Glutamatergic neuron (in vitro differentiated cells): ENCODE measurements at places on chromosomes 2 and 18. TPM values are rescaled to one million over a fixed set of nuclear protein-coding genes. Genes with fewer than 3 reads are reported as not detected.
A peak's percentile ranks its signal among the peaks of the same experiment; 100 is the strongest.

DNA sequence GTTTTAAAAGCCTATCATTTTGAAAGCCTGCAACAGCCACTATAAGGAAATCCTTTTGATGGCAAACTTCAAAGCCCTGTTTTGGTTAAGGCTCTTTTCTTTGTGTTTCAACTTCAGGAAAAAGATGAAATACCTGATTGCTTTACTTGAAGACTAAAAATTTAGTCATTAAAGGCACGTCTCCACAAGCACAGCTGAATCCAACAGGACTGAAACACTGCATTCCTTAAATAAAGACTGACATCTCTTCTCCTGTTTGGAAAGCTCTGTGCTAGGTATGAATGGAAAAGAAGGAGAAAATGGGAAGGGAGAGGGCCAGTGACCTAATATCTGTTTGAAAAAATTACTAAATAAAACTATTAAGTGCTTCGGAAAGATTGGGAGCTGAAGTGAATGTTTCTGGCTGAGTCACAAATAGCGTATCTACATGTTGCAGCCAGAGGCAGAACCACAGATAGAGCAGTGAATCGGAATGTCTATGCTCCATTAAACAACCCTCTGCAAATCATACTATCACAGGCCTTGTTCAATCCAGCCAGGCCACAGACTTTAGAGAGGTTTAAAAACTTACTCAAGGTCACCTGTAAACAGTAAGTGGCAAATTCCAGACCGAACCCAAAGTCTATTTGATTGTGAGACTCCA, 21.1 kb upstream of the RALBP1 start:
- no peak overlapping the region for H3K27ac ChIP-seq
- peaks cover 12% of the 10 kb centered on the region for H3K36me3 ChIP-seq
- no peak for DNase-seq
- H3K4me1 ChIP-seq = peaks cover 4% of the 10 kb centered on the region

- H3K27me3 ChIP-seq = no peaks in the 10 kb centered on the region
- no peaks in the 10 kb centered on the region for H3K4me1 ChIP-seq
- no peak for DNase-seq
- peaks cover 4% of the 10 kb centered on the region for H3K36me3 ChIP-seq
- no peak overlapping the region for H3K27ac ChIP-seq
Measured at GRCh38 chr2:1393321-1393720, 19.9 kb upstream of the TPO start.

DNA sequence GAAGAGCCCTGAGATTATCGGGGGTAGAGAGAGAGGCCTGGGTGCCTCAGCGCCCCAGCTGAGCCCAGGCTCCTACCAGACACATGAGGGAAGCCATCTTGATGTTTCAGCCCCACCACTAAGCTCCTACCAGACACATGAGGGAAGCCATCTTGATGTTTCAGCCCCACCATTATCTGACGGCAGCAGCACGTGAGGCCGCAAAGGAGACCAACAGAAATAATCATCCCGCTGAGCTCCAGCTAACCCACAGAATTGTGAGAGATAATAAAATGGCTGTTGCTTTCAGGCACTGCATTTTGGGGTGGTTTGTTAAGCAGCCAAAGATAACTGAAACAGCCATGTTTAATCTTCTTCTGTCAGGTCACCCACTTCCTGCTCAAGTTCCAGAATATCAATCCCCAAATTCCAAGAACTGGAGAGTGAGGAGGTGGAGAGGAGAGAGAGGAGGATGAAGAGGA, 29.3 kb upstream of the SOS1 start:
- DNase-seq = no peak
- no peaks in the 10 kb centered on the region for H3K36me3 ChIP-seq
- H3K27me3 ChIP-seq = no peaks in the 10 kb centered on the region
- H3K4me3 ChIP-seq = no peak overlapping the region
- H3K4me1 ChIP-seq = no peaks in the 10 kb centered on the region

DNA sequence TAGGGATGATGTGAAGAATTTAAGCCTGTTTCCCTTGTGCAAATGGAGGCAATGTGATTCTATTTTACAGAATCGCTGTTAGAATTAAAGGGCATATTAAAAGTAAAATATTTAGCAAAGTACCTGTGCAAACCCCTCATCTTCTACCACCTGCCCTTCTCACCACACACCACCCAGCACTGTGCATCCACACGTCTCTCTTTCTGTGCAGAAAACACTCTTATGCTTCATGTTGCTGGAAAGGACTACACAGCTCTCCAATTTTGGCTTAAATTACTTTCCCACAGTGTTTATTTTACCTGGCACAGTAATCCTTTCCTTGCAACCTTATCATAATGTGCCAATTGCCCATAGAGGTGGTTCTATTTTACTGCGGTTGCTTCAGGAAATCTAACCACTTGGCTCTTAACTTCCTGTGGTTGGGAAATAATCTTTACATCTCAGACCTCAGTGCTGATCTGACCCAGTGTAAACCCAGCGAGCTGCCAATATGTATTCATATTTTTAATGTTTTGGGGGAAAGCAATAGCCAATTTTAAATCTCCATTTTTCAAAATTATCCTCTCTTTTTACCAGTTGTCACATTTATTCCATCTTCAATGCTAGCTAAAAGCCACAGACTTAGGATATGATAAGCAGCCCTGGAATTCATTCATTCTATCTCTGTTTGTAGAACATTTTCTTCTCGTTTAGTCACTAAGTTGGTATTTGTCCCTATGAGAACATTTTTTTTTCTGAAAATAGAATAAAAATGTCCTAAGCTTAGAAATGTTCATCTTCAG, 250.9 kb downstream of the DSEL start:
- H3K36me3 ChIP-seq = no peaks in the 10 kb centered on the region
- no peak overlapping the region for H3K27ac ChIP-seq
- no peaks in the 10 kb centered on the region for H3K4me1 ChIP-seq
- no peak for DNase-seq
- no peaks in the 10 kb centered on the region for H3K27me3 ChIP-seq

- H3K4me1 ChIP-seq = peaks cover 22% of the 10 kb centered on the region
- no peak for DNase-seq
- H3K27ac ChIP-seq = peak overlapping the region; percentile 3
- no peak overlapping the region for H3K4me3 ChIP-seq
- H3K27me3 ChIP-seq = no peaks in the 10 kb centered on the region
Measured at GRCh38 chr2:82896117-82896516, 1563.0 kb downstream of the SUCLG1 start.

DNA sequence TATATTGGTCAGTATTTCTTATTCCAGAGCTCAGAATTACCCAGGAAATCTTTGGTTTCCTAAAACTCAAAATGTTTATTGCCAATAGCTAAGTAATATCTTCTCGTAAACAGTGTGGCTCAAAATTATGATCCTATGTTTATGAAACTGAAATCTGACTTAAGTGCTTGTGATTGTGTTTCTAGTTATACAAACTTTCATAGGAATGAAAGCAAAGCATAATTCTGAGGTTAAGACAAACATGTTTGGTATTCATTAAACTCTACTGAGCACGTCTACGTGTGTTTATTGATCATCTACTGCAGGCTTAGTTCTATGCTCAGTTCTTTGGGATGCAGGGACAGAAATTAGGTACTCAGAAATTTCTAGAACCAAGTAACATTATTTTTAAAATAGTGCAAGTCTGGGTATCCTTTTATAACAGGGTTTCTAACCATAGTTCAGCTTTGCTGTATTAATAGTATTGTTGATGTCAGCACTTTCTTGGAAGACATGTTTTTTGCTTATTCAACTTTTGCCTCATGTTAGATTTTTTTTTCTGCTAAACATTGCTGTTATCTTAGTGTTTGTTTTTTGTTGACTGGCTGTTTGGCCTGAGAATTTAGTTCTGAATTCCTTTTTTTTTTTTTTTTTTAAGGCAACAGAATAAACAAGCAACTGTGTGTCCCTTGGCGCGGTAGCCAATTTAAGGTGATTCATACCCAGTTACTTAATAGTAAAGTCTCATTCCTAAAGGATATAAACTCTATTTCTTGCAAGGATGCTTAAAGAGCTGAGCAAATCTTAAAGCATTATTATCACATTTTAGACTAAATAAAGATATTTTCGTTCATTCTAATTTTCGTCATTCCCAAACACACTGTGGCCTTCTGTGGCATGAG, 31.3 kb downstream of the PTPRM start:
- no peak for DNase-seq
- no peaks in the 10 kb centered on the region for H3K36me3 ChIP-seq
- no peaks in the 10 kb centered on the region for H3K27me3 ChIP-seq
- no peak overlapping the region for H3K27ac ChIP-seq
- no peak overlapping the region for H3K4me3 ChIP-seq

GRCh38 chr2:119766944-119767343, 7.2 kb downstream of the PTPN4 start:
- H3K36me3 ChIP-seq = no peaks in the 10 kb centered on the region
- H3K4me1 ChIP-seq = peaks cover 38% of the 10 kb centered on the region

GRCh38 chr2:216090369-216090786, 8.7 kb downstream of the TMEM169 start:
- no peaks in the 10 kb centered on the region for H3K27me3 ChIP-seq
- H3K4me1 ChIP-seq = peaks cover 36% of the 10 kb centered on the region
- peak overlapping the region; percentile 8 for H3K27ac ChIP-seq
- peaks cover 18% of the 10 kb centered on the region for H3K36me3 ChIP-seq

- DNase-seq = no peak
- H3K4me3 ChIP-seq = no peak overlapping the region
- H3K27ac ChIP-seq = no peak overlapping the region
- no peaks in the 10 kb centered on the region for H3K36me3 ChIP-seq
Measured at GRCh38 chr2:20094955-20095354, 43.5 kb upstream of the LAPTM4A start.

DNA sequence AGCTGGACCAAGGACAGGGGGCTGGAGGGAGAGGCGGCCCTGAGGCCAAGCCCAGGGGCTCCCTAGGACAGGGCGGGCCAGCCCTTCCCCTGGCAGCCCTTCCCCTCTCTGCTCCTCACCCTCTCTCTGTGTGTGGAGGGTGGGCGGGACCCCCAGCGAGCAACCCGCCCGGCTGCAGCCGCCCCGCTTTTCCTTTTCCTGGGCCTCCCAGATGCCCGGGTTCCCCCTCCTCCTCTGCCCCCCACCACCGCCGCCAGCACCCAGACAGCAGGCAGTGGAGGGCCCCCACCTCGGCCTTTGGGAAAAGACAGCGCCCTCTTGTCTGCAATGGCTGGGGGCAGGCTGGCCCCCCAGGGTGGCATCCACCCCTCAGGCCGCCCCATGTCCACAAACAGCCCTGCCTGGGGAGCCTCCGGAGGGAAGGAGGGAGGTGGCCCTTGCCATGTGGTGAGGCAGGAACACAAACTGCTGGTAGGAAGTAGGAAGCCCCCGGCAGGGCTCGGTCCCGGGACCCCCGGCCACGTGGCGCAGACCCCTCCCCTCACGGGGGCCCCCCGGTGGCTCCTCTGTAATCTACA, 135.1 kb upstream of the CTDP1 start:
- H3K4me1 ChIP-seq = no peaks in the 10 kb centered on the region
- peak; percentile 9 for DNase-seq
- H3K27ac ChIP-seq = no peak overlapping the region
- no peak overlapping the region for H3K4me3 ChIP-seq
- H3K27me3 ChIP-seq = peaks cover 10% of the 10 kb centered on the region

GRCh38 chr2:14530506-14530905, 102.0 kb upstream of the LRATD1 start:
- no peak for DNase-seq
- H3K27ac ChIP-seq = no peak overlapping the region
- H3K4me3 ChIP-seq = no peak overlapping the region
- H3K36me3 ChIP-seq = no peaks in the 10 kb centered on the region
- no peaks in the 10 kb centered on the region for H3K4me1 ChIP-seq
- no peaks in the 10 kb centered on the region for H3K27me3 ChIP-seq

GRCh38 chr18:5132987-5133386, 64.1 kb downstream of the AKAIN1 start:
- no peak overlapping the region for H3K4me3 ChIP-seq
- H3K4me1 ChIP-seq = no peaks in the 10 kb centered on the region
- no peak overlapping the region for H3K27ac ChIP-seq
- no peak for DNase-seq
- no peaks in the 10 kb centered on the region for H3K27me3 ChIP-seq
- H3K36me3 ChIP-seq = no peaks in the 10 kb centered on the region

- no peak overlapping the region for H3K27ac ChIP-seq
- DNase-seq = no peak
- no peaks in the 10 kb centered on the region for H3K36me3 ChIP-seq
- H3K4me3 ChIP-seq = no peak overlapping the region
- H3K4me1 ChIP-seq = no peaks in the 10 kb centered on the region
- H3K27me3 ChIP-seq = peaks cover 6% of the 10 kb centered on the region
Measured at GRCh38 chr2:30653847-30654246, 153.4 kb downstream of the CAPN13 start.

- no peak for DNase-seq
- H3K36me3 ChIP-seq = peaks cover 18% of the 10 kb centered on the region
- H3K27ac ChIP-seq = no peak overlapping the region
- no peaks in the 10 kb centered on the region for H3K27me3 ChIP-seq
Measured at GRCh38 chr2:205800773-205801172, 118.5 kb downstream of the NRP2 start.

Gene CXCR4
- total RNA-seq = 215 TPM

Gene INSIG2
- 20.3 TPM for total RNA-seq

Gene KCNS3
- 5.5 TPM for total RNA-seq

Gene DLX2
- total RNA-seq = 1.4 TPM

Gene KIF1A
- total RNA-seq = 439 TPM
